ENCODE measurements at places on chromosomes 6 and 20.

DNA sequence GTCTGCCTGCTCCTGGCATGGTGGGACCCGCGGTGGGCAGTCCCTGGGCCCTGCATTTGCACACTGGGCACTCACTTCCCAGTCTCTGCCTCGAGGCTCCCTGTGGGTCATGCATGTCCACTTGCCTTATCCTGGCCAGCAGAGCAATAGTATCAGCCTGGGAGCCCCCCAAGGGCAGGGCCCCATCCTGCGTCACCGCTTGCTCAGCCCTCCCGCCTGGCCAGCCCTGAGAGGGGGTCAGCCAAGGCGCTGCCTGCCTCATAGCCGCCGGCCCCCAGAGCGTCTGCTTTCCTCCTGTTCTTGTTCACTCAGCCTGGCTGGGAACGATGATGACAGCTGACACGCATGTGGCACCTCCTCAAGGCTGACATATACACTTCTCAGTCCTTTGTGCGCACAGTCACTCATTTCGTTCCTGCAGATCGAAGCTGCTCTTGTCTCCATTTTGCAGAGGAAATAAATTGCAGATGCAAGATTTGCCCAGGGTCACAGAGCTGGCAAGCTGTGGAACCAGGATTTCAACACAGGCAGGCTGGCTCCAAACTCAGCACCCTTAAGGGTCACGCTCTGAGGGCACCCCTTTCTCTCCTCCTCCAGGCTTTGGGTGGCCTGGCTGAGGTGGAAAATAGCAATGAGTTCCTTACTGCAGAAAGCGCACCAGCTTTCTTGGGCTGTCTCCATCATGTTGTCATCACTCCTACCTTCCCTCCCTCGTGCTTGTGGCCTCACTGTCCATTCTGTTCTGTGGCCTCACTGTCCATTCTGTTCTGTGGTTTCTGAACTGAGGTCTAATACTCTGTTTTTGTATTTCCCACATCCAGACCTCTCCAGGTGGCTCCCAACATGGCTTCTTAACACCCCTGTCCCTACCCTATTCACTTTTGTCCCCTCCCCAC lies 17.2 kb downstream of the KCNK17 start:
- no peak for DNase-seq

DNA sequence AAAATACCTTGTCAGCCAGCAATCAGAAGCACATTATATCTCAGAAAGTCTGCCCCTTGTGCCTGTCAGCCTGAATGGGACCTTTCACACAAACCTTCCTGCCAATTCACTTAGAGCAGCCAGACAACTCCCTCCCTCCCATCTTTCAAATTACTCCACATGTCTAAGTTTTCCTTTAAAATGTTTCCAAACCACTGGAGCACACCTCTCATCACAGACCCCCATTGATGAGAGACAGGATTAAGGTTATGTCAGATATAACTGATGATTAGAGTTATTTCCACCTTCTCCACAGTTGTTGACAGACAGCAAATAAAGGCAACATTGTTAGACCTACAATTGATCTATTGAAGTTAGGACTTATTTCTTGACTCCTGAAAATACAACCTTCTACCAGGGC lies 408.4 kb downstream of the PLCB1 start:
- no peak for DNase-seq

DNA sequence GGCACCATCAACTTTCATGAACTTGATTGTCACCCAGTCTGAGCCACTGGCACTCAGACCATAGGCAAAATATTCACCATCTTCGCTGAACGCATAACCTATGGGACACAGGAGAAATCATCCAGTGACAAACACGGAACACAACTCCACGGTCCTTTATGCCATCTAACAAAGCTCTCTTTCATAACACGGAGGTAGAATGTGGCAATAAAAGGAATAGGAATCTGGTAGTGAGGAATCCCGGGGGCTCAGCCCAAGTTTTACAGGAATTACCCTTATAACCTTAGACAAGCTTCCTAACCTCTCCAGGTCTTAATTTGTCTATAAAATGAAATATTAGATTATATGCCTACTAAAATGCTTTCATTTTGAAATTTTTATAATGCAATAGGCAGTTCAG lies 29.4 kb downstream of the PREP start:
- no peak for DNase-seq

GRCh38 chr6:37456816-37457560 lies 24.0 kb downstream of the CMTR1 start:
- DNase-seq: no peak

DNA sequence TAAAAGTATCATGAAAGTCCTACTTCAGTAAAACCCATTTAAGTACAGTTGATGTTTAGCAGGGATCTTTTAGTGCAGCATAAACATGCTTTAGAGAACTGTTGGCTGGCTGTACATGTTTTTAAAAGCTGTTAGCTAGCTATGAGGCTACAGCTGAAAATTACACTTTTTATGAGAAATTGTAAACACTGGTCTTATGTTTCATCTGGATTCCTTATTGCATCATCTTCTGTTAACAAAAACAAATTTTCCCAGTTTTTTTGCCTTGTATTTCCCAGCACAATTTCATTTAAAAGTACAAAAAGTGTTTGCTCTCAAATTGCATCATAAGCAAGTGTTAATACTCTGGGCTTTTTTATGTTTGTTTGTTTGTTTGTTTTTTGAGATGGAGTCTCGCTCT lies 18.3 kb upstream of the HLA-E start:
- DNase-seq: no peak

DNA sequence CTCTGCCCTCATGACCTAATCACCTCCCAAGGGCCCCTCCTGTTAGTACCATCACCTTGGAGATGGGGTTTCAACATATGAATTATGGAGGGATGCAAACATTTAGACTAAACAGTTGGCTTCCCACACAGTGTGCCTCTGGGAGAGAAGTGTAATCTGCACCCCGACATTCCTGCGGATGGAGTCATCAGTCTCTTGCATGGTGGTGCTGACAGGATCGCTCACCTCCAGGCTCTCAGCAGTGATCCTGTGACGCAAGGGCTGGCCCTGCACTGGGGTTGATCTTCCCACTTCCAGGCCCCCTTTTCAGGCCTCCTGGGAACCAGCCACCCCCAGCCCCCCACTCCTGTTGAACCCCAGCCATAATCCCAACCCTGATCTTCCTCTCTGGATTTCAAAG lies 16.0 kb upstream of the PI16 start:
- DNase-seq: no peak

GRCh38 chr6:106869203-106869602 lies 105.3 kb downstream of the CD24 start:
- no peak for DNase-seq

- no peak for DNase-seq
Observed at GRCh38 chr20:32804817-32805216, 14.9 kb upstream of the MAPRE1 start.

DNA sequence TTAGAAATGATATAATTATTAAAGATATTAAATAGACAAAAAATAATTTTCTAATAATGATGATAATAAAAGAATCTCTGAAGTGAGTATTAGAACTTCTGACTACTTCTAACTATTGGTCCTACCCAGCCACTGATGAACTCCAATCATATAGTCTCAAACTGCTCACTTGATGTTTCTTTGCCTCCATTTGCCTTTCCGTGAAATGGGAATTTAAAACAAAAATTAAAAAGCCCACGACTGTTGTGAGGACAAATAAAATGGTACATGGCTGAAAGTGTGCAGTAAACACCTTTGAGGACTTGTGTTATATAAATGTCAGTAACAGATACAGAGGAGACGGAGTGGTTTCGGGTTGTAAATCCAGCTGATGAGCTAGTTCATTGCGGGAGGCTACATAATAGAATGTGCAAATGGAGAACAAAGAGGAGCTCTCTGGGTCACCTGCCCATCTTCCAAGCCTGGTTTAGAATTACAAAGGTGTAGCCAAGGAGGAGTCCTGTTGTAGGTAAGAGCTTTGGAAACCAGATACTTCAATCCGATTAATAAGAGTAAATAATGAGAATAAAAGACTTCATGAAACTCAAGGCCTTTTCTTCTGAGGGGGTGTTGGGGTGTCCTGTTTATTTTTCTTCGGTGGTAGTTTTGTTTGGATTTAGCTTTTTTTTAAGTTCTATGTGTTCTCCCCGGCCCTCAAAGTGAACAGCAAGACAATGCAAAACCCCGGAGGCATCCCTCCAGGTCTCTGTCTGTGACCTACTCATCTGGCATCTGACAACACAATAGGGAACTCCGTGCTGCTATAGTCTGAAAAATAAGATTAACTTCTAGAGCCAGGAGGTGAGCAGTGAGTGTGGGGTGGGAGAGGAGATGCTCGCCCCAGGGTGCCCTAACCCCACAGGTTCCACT lies 4.4 kb upstream of the PXDC1 start:
- no peak for DNase-seq

GRCh38 chr20:50678169-50678898 lies 13.0 kb downstream of the RIPOR3 start:
- DNase-seq: no peak

DNA sequence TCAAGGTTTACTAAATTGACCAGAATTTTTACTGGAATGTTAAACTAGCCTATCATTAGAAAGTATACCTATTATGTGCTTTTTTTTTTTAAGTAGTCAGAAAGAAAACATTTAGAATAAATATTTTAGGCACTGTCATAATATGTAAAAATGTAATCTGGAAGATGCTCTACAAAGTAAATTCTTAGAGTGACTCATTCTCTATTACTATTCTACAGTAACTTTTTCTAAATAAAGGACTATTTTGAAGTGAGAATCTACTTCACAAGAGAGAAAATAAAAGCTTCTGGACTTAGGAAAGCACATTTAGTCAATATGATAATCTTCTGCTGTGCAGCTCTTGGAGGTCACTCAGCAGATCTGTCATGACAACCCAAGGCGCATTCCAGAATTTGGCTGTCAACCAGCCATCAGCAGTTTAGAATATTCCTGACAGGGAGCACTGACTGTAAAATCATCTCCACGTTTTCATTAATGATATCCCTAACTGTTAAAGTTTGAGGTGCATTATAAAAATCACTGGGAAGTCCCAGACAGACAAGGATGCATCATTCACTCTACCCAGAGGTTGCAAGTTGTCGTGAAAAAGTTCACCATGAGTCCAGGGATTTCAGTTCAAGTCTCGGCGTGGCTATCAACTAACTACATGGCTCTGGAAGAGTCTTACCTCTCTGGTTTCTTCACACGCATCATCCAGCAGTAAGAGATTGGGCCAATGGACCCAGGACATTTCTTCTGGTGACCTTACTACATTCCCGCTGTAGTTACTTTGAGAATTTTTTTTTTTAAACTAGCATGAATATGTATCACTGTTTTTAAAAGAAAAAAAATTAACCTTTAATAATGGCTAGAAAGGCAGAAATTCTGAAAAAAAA lies 374.9 kb downstream of the GJA1 start:
- DNase-seq: no peak
